ENCODE measurements at places on chromosomes 2 and 18. TPM values are rescaled to one million over a fixed set of nuclear protein-coding genes. Genes with fewer than 3 reads are reported as not detected.
A peak's percentile ranks its signal among the peaks of the same experiment; 100 is the strongest.

Gene LGALSL
- polyA plus RNA-seq: 8.6 TPM

Gene NRP2
- 0.65 TPM for polyA plus RNA-seq

Gene SCN3A
- 0.19 TPM for polyA plus RNA-seq

Gene CKAP2L
- polyA plus RNA-seq: 0.04 TPM

Gene PLGLB1
- polyA plus RNA-seq: 7.4 TPM

Gene PPP1CB
- polyA plus RNA-seq: 50.3 TPM

Gene IL18RAP
- polyA plus RNA-seq: 0.11 TPM

Gene VPS4B
- 4.8 TPM for polyA plus RNA-seq

Gene CYP27C1
- polyA plus RNA-seq: 0.04 TPM

Gene DOK6
- 0.19 TPM for polyA plus RNA-seq

Gene VWA3B
- not detected for polyA plus RNA-seq

Gene ST6GAL2
- polyA plus RNA-seq: 0.04 TPM

Gene DSG2
- polyA plus RNA-seq: 15.8 TPM

DNA sequence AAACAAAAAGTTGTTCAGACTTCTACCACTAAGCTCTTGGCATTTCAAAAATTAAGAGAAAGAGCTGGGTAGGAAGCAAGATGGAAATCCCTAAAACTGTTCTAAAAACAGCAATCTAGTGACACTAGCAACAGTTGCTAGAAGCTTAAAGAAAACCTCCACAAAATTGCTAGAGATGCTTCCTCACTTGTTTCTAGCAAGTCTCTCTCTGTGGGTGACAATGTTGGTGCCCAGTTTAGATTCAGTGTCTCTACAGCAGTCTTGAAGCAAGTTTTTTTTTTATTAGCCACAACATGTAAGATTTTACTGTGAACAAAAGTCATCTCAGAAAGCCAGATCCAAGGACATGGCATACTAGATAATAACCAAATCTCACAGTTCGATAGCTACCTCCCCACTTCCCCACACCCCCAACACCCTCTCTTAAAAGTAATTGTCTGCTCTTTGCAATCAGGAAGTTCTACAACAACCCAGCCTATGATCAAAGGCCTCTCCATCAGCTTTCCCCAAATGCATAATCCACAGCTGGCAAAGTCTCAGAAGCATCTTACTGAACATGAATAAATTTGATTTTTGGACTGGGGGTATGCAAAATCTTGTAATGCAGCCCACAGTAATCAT is 70.0 kb downstream of the ANKRD44 start:
- no peak for DNase-seq
- no peaks in the 10 kb centered on the region for H3K4me1 ChIP-seq
- H3K27ac ChIP-seq: no peak overlapping the region
- no peak overlapping the region for H3K4me3 ChIP-seq
- H3K36me3 ChIP-seq: no peaks in the 10 kb centered on the region

GRCh38 chr2:30404319-30405259 is 42.5 kb upstream of the LCLAT1 start:
- no peak overlapping the region for H3K4me3 ChIP-seq
- no peaks in the 10 kb centered on the region for H3K27me3 ChIP-seq
- H3K27ac ChIP-seq: no peak overlapping the region
- H3K36me3 ChIP-seq: no peaks in the 10 kb centered on the region
- H3K4me1 ChIP-seq: no peaks in the 10 kb centered on the region
- DNase-seq: no peak

GRCh38 chr2:214569419-214570035 is 158.7 kb downstream of the VWC2L start:
- H3K4me3 ChIP-seq: no peak overlapping the region
- H3K4me1 ChIP-seq: no peaks in the 10 kb centered on the region
- DNase-seq: no peak
- no peak overlapping the region for H3K27ac ChIP-seq
- H3K36me3 ChIP-seq: no peaks in the 10 kb centered on the region

DNA sequence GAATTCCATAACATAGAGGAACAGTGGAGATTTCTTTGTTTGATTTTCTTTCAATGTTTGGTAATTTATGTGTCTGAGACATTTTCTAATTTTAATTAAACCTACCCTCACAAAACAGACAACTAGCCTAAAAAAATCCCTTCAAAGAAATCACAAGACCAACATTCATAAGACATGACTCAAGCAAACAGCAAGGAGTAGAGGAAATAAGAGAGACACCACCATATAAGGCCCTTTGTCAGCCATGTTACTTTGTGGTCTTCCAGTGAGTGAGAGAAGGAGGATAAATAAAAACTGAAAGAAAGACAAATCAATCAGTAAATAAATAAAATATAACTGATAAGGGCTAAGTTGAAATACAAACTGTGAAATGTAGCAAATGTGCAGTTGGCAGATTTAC is 830.8 kb upstream of the SLC39A10 start:
- no peak overlapping the region for H3K4me3 ChIP-seq
- H3K27ac ChIP-seq: no peak overlapping the region
- no peaks in the 10 kb centered on the region for H3K27me3 ChIP-seq
- no peaks in the 10 kb centered on the region for H3K4me1 ChIP-seq

GRCh38 chr2:59654710-59655109 is 898.7 kb downstream of the BCL11A start:
- H3K27ac ChIP-seq: no peak overlapping the region
- no peaks in the 10 kb centered on the region for H3K4me1 ChIP-seq
- no peak for DNase-seq
- no peaks in the 10 kb centered on the region for H3K27me3 ChIP-seq

- no peak for DNase-seq
- H3K27me3 ChIP-seq: no peaks in the 10 kb centered on the region
- no peak overlapping the region for H3K4me3 ChIP-seq
- no peaks in the 10 kb centered on the region for H3K36me3 ChIP-seq
- no peaks in the 10 kb centered on the region for H3K4me1 ChIP-seq
Observed at GRCh38 chr2:23092831-23093230, 292.1 kb upstream of the KLHL29 start.

GRCh38 chr18:1578505-1578904 is 673.8 kb downstream of the ADCYAP1 start:
- no peaks in the 10 kb centered on the region for H3K36me3 ChIP-seq
- H3K4me3 ChIP-seq: no peak overlapping the region
- H3K4me1 ChIP-seq: no peaks in the 10 kb centered on the region

DNA sequence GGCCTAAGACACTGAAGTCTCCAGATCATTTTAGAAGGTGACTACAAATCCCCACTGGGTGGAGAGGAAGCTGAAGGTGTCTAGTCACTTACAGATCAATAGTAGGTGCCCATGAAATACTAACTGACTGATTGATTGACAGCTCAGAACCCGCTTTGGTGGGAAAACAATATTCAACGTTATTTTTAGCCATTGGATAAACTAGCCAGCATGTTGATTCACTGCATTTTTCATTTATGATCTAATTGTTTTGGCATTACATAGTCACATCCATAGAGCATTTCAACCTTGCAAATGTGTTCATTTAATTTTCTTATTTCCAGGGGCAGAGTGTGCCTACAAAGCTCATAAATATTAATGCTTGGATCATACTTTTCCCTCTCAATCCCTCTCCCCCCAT is 162.3 kb downstream of the MREG start:
- no peaks in the 10 kb centered on the region for H3K27me3 ChIP-seq
- DNase-seq: no peak
- H3K27ac ChIP-seq: no peak overlapping the region
- no peak overlapping the region for H3K4me3 ChIP-seq
- no peaks in the 10 kb centered on the region for H3K4me1 ChIP-seq

DNA sequence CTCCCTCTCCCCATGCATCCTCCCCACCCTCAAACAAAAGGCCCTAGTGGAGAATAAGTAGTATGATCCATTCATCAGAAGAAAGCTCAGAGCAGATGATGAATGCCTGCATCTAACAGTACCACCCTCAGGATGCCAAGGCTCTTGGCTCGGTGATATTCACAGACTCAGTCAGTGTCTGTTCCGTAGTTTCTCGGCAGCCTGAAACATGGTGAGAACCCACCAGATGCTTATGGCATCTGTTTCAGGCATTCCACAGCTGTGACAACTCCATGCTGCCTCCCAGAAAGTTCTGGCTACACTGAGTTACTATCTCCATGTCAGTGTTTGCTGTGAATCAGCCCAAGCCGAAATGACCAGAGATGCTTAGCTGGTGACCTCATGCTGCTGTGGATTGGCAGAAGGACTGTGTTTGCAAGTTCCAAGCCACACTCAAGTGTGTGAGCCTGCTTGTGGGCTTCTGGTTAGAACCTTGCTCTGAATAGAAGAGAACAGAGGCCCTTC is 83.9 kb downstream of the WDSUB1 start:
- peak overlapping the region; percentile 44 for H3K27ac ChIP-seq
- no peaks in the 10 kb centered on the region for H3K27me3 ChIP-seq
- no peak overlapping the region for H3K4me3 ChIP-seq
- H3K4me1 ChIP-seq: peaks cover 5% of the 10 kb centered on the region
- peak; percentile 63 for DNase-seq

- H3K27me3 ChIP-seq: no peaks in the 10 kb centered on the region
- no peak for DNase-seq
- no peaks in the 10 kb centered on the region for H3K4me1 ChIP-seq
- no peak overlapping the region for H3K27ac ChIP-seq
Observed at GRCh38 chr2:152571048-152571766, 146.1 kb downstream of the PRPF40A start.

DNA sequence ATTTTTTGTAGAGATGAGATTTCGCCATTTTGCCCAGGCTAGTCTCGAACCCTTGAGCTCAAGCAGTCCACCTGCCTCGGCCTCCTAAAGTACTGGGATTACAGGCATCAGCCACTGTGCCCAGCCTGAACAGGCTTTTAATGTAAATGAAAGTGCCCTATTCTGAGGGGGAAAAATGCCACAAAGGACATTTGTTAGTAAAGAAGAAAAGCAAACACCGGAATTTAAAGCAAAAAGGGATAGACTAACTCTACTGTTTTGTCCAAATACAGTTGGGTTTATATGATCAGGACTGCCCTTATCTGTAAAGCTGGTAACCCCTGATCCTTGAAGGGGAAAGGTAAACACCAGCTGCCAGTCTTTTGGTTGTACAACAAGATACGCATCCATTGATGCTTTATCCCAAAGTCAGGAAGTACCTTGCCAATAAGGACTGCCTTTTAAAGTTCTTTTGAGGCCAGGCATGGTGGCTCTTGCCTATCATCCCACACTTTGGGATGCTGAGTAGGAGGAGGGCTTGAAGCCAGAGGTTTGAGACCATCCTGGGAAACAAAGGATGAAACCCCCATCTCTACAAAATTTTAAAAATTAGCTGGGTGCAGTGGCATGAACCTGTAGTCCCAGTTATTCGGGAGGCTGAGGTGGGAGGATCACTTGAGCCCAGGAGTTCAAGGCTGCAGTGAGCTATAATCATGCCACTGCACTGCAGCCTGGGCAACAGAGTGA is 13.1 kb downstream of the CLEC4F start:
- no peak overlapping the region for H3K4me3 ChIP-seq
- no peak overlapping the region for H3K27ac ChIP-seq
- H3K27me3 ChIP-seq: no peaks in the 10 kb centered on the region
- H3K4me1 ChIP-seq: no peaks in the 10 kb centered on the region

GRCh38 chr2:171244970-171245782 is 84.5 kb upstream of the TLK1 start:
- H3K27ac ChIP-seq: no peak overlapping the region
- no peaks in the 10 kb centered on the region for H3K36me3 ChIP-seq
- no peak overlapping the region for H3K4me3 ChIP-seq
- H3K27me3 ChIP-seq: no peaks in the 10 kb centered on the region

DNA sequence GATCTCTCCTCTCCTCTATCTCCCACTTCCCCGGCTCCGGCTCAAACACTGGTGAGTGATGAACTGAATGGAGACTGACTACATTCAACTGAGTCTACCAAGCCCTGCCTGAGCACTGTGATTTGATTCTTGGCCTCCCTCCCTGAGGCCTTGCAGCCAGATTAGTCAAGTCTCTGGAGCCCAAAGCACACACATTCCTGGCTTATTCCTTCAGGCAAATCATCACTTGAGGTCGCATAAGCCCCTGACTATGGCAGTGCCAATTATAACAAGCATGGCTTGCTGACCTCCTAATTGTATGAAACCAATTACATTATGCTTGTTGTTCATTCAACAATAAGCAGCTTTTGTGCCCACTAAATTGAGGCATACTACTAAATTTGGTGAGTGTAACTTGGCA is 34.6 kb downstream of the EFEMP1 start:
- H3K36me3 ChIP-seq: no peaks in the 10 kb centered on the region
- no peak overlapping the region for H3K4me3 ChIP-seq
- H3K4me1 ChIP-seq: peaks cover 23% of the 10 kb centered on the region
- DNase-seq: no peak

GRCh38 chr2:28444956-28445355 is 50.9 kb upstream of the PLB1 start:
- no peak overlapping the region for H3K4me3 ChIP-seq
- no peak overlapping the region for H3K27ac ChIP-seq
- no peaks in the 10 kb centered on the region for H3K4me1 ChIP-seq
- no peaks in the 10 kb centered on the region for H3K36me3 ChIP-seq

GRCh38 chr18:79484661-79485621 is 89.2 kb downstream of the NFATC1 start:
- no peaks in the 10 kb centered on the region for H3K4me1 ChIP-seq
- H3K4me3 ChIP-seq: no peak overlapping the region
- H3K27me3 ChIP-seq: no peaks in the 10 kb centered on the region

DNA sequence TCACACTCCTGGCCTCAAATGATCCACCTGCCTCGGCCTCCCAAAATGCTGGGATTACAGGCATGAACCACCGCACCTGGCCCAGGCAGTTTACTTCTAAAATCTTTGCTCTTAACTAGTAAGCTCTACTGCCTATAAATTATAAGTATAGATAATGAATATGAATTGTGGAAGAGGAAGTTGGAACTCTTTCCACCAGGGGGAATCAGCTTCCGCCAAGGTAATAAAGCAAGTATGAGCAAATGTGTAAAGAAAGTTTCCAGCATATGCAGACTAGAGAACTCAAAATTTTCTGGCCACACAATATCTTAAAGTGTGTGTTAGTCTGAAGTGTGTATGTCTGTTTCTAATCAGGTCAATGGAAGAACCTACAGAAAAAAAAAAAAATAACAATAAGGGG is 68.1 kb downstream of the RMDN2 start:
- no peaks in the 10 kb centered on the region for H3K27me3 ChIP-seq
- peak overlapping the region; percentile 42 for H3K27ac ChIP-seq
- H3K4me1 ChIP-seq: no peaks in the 10 kb centered on the region

GRCh38 chr2:198045227-198045626 is 240.8 kb downstream of the PLCL1 start:
- no peak overlapping the region for H3K27ac ChIP-seq
- no peaks in the 10 kb centered on the region for H3K4me1 ChIP-seq
- H3K4me3 ChIP-seq: no peak overlapping the region
- DNase-seq: no peak
- H3K36me3 ChIP-seq: no peaks in the 10 kb centered on the region

GRCh38 chr2:240624950-240625621 is at the start of gene GPR35:
Gene GPR35 (plus strand): TSS chr2:240625480. CDS start chr2:240629953, 4,473 bp downstream.
- no peak within 1 kb of the TSS for H3K27ac ChIP-seq
- no peak within 1 kb of the TSS for H3K4me3 ChIP-seq
- DNase-seq: no peak
- no peaks in the 10 kb centered on the region for H3K36me3 ChIP-seq
- no peaks in the 10 kb centered on the region for H3K4me1 ChIP-seq

DNA sequence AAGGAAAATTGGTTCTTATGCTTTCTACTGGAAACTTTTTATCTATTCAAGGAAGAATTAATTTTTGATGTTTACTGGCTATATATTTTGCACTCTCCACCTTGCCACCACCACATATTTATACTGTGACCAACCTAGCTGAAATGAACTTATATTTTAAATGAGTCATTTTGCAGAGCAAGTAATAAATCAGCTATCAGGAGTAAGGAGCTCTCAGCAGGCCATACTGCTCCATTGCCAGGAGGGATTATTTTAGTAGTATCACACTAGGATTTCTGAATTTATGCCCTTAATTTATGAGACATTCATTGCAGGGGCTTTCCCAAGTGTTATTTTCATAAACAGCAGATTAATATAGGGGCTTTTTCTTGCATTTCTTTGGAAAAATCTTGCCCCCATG is 125.8 kb upstream of the CYP1B1 start:
- no peaks in the 10 kb centered on the region for H3K4me1 ChIP-seq
- H3K27me3 ChIP-seq: no peaks in the 10 kb centered on the region
- DNase-seq: no peak
- H3K4me3 ChIP-seq: no peak overlapping the region
- H3K27ac ChIP-seq: no peak overlapping the region
